Activated CD8-positive, alpha-beta memory T cell treated with anti-CD3 and anti-CD28 coated beads for 1 hour (primary cell): ENCODE measurements at places on chromosomes 1 and 21.

DNA sequence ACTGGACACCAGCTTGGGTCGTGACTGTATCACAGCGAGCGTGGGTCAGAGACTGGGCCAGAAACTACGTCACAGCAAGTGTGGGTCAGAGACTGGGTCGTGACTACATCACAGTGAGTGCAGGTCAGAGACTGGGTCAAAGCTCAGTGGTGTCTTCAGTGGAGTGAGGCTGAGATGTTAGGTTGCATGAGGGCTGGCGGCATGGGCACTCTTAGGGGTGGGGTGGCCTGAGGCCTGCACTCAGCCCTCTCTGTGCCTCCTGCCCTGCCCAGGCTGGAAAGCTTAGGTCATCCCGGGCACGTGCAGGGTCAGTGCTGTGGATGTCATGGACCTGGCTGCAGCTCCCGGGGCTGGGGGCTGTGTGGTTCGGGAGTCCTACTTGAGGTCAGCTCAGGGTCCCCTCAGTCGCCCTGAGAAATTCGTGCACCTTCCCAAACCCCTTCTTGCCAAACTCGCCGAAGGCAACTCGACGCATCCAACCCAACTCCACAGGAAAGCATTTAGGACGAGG is 19.0 kb downstream of the CFAP74 start:
- no peak for DNase-seq

- DNase-seq, result peak; percentile 77
Measured at GRCh38 chr1:165697881-165698760, at the start of gene ALDH9A1. Gene ALDH9A1 (minus strand): TSS chr1:165698562. CDS start chr1:165698558, 4 bp downstream.

DNA sequence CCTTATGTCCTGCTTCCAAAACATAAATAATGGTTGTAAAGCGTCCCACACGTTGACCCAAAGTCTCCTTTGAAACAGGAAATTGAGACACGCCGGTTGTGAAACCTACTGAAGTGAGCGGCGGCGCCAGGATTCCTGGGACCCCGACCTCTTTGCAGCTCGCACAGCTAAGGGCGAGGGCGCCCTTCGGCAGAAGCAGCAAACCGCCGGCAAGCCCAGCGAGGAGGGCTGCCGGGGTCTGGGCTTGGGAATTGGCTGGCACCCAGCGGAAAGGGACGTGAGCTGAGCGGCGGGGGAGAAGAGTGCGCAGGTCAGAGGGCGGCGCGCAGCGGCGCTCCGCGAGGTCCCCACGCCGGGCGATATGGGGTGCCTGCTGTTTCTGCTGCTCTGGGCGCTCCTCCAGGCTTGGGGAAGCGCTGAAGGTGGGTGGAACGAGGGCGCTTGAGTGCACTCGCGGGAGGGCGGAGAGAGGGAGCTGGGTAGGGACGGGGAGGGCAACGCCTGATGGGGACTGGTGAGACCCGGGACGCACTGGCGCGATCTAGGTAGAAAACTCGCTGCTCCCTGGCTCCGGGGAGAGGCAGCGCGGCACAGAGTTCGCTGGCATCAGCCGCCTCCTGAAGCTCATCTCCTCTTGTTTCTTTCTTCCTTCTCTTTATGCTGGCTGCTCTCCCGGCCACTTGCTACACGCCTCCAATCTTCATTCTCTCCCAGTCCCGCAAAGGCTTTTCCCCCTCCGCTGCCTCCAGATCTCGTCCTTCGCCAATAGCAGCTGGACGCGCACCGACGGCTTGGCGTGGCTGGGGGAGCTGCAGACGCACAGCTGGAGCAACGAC is at the start of gene CD1D:
Gene CD1D (plus strand): TSS at position 155 of the 836 bp plus-strand sequence. CDS start 207 bp downstream, at position 362.
- no peak for DNase-seq

DNA sequence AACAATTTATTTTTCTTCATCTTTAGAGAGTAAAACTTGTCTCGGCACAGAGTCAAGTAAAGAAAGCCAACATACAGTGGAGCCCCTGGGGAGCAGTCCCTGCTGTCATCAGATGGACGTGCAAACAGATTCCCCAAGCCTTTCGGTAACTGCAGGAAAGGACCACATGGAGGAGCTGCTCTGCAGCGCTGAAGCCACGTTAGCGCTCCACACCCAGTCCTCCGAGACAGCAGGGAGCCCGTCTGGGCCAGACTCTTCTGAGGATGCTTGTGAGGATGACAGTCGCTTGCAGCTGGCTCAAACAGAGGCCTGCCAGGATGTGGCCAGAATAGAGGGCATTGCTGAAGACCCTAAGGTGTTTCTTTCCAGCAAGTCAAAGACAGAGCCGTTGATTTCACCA is 77.1 kb upstream of the SCCPDH start:
- no peak for DNase-seq

DNA sequence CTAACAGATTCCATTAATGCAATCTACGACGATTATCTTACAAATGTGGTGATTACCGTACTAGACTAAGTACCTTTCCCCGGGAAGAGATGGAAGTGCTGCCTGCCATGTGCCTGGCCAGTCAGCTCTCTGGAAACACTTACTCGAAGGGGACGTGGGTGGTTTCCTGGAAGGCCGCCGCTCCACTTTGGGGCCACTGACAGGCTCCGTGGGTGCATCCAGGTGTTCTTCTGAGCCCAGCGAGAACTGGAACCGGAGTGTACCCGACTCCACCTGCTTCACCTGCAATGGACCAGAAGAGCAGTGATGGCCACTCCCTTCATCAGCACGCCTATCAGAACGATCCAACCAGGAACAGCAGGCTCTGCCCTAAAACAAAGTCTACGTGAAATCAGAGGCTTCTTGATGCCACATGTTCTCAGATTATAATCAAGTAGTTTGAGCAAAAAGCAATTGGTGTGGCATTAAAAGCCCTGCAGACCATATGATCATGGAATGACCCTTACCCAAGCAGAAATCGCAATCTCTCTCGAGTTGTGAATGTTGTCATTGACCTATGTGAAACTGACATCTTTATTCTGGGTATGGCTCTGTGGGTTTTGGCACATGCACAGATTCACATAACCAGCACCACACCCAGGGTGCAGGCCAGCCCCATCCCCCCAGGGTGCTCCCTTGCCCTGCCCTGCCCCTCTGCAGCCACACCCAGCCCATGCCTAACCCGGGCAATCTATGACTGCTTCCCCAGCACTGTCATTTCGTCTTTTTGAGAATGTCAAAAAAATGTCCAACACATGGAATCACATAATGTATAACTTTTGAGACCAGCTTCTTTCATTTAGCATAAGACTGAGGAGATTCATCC is 64.5 kb downstream of the NPHP4 start:
- no peak for DNase-seq

DNA sequence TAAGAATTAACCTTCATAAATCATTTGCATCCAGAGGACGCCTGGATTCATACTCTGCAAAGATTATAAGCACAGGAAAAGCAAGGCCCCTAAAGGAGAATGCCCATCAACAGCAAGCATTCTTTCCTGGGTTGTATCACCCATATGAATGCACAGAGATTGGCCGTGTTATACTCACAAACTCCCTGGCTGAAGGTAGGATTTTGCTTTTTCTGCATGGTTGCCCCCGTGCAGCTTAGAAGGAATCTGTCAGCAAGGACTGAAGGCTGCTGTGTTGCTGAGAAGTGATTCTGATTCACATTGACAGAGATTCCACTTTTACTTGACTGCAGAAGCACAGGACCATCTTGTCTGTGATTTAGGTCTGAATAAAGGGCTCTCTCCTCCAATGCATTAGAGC is 283.0 kb downstream of the LRRIQ3 start:
- DNase-seq, result no peak

DNA sequence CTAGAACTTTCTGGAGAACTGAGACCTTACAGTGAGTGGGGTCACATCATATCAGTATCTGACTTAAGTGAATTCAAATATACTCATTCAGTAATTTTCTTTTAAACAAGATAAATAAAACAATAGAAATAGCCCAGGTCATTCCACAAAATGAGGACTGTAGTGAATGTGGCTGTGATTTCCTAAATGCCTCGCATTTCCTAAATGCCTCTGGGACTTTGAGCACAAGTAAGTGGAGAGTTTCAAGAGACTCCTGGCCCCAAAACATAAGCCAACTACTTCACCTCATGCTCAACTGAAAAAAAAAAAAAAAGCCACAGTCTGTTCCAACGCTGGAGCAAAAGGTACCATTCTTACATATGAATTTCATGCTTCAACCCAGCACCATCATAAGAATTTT is 81.5 kb downstream of the ZNF281 start:
- no peak for DNase-seq

- no peak for DNase-seq
Measured at GRCh38 chr1:59173721-59174120, 123.2 kb upstream of the FGGY start.

DNA sequence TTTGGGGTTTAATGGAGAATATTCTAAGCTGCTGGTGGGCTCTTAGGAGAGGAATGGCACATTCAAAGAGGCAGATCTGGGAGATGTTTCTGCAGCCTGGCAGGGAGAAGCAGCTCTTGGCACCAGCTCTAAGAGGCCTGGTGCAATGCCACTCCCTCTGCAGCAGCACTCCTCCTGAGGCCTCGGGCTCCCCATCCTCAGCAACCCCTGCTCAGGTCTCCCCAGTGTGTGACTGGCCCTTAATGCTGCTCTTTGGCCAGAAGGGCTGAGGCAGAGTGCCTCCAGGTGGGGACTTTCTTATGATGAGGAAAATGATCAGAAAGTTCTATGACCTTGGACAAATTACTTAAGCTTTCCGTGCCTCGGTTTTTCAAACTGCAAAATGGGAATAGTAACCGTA is 55.5 kb downstream of the MAB21L3 start:
- no peak for DNase-seq

GRCh38 chr1:164926107-164926506 is 367.1 kb downstream of the PBX1 start:
- DNase-seq, result no peak

- no peak for DNase-seq
Measured at GRCh38 chr21:28971171-28971570, 21.5 kb downstream of the LTN1 start.
